ENCODE measurements at places on chromosomes 2 and 18. TPM values are rescaled to one million over a fixed set of nuclear protein-coding genes. Genes with fewer than 3 reads are reported as not detected.
A peak's percentile ranks its signal among the peaks of the same experiment; 100 is the strongest.

- DNase-seq = no peak
Measured at GRCh38 chr2:124534028-124534427, 508.9 kb downstream of the CNTNAP5 start.

DNA sequence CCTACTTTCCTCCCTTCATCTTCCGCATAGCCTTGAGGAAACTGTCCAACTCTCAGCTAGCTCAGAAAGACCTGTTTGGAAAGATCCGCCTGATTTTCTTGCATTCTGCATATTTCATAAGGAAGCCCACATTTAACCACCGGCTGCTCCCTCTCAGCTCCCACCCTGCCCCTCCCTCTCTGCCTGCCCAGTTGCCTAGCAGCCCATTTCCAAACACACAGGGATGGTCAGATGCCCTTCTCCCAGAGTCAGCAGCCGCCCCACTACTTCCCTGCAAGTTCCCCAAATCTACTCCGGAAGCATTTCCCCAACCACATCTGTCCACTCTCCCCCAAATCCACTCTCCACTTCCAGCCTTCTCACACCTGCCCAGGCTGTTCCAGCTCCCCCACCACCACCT lies 96.0 kb downstream of the TNS1 start:
- DNase-seq = no peak

DNA sequence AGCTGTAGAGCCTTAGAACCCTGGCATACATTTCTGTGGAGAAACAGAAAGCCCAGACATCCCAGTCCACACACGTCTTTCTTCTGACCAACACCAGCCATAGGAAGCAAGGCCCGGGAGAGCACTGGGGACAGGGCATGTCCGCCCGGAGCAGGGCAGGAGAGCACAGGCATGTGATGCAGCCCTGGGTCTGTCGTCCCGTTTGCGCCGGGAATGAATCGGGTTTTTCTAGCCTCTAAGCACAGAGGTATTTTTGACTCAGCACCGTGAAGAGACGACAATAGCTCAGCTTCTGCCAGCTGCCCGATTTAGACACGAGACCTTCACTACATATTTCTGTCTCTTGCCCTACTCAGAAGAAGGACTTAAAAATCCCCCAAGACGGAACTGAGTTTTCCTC lies 7.3 kb upstream of the AMMECR1L start:
- no peak for DNase-seq

DNA sequence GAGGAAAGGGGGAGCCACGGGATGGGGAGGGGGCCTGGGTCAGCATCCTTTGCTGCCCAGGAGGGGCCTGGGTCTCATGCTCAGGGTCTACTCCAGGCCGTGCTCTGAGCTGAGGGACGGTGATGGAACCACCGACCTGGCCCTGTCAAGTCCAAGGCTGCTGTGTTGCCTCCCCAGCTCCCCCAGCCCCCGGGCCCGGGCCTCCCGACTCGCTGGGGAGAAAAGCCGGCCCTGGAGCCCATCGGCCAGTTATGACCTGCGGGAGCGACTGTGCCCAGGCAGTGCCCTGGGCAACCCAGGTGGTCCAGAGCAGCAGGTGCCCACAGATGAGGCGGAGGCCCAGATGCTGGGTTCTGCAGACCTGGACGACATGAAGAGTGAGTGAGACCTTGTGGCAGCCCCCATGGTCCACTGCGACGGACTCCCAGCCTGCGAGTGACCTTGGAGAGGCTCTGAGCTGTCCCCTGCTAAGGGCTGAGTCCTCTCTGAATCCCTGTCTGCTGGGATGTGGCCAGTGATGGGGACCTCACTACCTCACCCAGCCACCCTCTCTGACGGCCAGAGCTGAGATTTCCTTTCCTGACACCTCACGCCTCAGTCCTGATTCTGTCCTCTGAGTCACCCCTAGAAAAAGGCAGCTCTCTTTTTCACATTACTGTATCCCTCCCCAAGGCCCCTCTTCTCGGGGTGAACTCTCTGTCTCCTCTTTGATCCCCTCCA lies 2.7 kb downstream of the SLC4A3 start:
- peak; percentile 25 for DNase-seq

RSAD2 gene
- 157 TPM for total RNA-seq

- peak; percentile 49 for DNase-seq
Measured at GRCh38 chr2:70367722-70368323, 66.0 kb upstream of the FAM136A start.

DNA sequence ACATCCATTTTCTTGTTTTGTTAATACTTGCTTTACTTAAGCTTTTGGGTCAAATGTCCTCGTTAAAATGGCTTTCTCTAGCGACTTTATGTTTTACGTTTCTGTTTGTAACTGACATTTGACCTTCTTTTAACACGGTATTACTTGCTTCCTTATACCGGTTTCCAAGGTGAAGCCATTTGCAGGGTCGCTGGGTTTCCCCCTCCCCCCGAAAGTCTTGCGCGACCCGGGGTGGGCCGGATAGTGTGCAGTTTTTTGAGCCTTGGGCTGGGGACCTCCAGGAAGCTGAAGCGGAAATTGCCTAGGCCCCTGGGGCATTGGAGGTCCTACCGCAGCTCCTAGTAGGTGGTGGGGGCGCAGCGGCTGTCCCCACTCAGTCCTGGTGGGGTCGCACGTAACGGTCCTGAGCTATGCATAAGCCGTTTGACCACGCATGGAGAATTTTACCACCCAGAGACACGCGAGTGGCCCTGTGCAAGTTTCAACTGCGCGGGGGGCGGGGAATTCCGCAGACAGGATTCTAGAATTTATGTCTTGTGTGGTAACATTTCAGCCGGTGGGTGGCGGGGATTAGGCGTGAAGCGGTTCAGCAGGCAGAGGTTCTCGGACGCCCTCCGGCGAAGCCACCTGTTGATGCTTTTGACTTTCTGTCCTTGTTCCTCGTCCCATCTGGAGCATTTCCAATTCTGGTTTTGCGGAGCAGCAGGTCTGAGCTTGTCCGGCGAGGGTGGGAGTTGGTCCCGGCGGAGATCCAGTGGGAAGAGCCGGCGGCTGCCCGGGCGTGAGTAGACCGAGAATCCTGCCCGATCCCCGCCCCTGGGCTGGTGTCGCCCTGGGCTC lies 2.4 kb downstream of the CFLAR start:
- peak; percentile 89 for DNase-seq

DNA sequence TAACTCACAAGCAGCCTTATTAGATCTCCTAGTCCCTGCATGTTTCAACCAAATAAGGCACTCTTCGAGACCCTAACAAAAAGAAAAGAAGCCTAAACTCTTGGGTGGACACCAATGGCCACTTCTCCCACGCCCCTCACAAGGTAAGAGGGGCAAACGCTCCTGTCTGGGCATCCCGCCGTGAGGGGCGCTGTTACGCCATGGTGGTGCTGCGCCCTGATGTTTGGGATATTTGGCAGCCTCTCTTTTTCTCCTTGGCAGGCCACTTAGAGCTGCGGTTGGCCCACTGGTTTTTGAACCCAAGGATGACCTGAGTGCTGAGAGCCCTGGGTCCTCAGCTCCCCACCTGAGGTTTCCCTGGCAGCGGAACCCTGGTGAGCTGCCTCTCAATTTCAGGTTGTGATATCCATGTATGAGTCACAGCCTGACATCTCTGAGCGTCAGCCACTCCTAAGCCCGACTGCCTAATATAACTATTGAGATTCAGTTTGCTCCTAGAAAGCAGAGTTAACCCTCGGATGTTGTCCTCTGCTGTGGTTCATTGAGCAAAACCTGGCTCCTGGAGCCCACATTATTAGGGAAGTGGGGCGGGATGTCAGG lies 103.3 kb downstream of the COL6A3 start:
- DNase-seq = no peak

DNA sequence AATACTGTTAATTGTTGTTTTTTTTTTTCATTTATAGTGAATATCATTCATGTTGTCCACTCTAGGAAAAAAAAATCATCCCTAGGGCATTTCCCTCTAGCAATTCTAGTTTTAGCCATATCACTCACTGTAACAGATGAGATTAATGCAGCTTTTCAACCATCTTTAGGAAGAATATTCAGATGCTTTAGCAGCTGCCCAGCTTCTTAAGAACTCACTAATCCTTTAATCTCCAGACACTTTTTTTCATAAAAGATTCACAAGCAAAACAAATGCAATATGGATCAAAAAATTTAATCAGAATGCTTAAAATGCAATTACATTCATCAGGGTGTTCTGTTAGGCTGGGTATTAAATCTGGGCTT lies 692.6 kb downstream of the ERBB4 start:
- DNase-seq = no peak

DNA sequence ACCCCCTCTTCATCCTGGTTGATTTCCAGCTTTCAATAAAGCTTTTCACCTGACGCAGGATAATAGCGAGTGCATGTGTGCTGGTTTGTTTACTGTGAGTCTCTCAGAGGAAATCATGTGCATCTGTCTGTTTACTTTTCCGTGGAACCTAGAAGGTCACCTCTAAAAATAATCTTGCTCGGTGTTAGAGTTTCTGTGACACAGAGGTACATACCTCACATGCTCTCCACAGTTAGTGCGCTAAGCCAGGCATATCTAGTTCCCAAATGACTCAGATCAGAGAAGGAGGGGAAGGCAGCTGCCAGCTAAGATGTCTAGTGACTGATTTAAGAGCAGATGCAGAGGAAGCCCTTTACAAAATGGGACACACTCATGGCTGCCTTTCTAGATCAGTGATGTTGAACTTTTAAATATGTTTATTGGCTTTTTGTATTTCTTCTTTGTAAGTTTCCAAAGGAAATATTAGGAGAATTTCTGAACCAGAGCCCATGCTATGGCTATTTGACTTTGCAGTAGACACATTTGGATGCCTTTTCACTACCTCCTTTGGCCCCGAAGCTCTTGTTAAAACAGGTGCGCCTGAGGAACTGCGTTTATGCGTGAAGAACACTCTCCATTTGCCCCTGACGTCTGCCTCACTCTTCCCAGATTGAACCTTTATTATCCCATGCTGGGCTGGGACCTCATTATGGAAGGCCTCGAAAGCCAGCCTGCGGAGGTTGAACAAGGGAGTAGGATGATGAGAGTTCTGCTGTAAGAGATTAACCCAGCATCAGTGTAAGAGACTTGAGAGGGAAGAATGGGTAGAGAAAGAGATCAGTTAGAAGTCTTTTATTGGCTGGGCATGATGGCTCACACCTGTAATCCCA lies 145.6 kb downstream of the FAM161A start:
- peak; percentile 79 for DNase-seq

GRCh38 chr2:43127941-43128558 lies 98.4 kb downstream of the ZFP36L2 start:
- DNase-seq = no peak

DNA sequence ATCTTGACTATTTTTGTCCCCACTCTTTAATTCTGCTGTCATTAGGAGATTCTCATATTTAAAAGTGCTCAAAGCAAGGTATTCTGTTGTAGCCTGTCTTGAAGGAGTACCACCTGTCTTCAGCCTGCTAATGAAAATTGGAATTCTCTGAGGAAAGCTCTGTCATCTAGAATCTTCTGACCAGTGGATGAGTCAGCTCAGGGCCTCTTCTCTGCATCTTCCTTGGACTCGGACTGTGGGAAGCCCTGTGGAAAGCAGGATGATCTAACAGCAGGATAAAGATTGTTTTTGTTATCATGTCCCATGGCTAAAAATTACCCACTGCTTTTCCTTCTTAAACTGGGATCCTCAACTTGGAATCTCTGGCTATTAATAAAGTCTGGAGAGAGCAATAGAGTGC lies 18.7 kb upstream of the TMEM200C start:
- no peak for DNase-seq

- DNase-seq = no peak
Measured at GRCh38 chr18:2687390-2688001, 32.0 kb downstream of the SMCHD1 start.

CD207 gene
- not detected for total RNA-seq

C2orf78 gene
- not detected for total RNA-seq

DNA sequence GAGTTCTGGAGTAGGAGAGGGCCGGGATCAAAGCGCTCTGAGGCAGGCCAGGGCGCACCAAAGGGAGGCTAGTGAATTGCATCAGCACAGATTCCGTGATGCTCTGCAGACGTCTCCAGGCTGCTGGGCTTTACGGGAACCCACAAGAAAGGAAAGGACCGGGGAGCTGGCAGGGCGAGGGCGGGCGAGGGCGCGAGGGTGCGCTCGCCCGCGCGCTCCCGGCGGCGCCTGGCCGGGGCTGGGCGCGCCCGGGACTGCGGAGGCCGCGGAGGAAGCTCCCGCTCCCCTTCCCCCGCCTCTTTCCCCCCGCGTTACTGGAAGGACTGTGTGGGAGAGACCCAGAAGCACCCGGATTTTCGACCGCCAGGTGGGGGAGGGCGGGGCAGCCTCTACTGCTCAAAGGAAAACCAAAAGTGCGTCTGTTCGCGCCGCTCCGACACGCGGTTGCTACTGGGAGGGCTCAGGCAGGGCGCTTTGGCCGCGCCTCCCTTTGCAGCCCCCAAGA lies 2.4 kb upstream of the FOSL2 start:
- DNase-seq = peak; percentile 92

PSMA8 gene
- 0.15 TPM for total RNA-seq

DNA sequence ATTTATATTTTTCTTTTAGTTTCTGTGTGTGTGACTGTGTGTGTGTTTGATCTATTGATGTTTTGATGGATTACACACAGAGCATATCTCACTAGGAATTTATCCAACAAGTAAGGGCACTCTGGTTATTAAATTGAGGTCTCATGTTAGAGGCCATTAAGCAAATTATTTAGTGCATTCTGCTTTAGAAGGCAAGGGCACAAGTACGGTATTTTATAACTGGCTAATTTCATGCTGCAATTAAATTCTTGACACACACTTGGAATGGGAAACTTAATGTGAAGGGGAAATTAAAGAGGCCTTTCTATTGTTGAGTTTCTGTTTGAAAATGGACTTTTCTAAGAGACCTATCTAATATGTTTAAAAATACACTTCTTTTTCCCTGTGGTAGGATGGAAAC lies 25.8 kb downstream of the NYAP2 start:
- no peak for DNase-seq

GPR39 gene
- 8.2 TPM for total RNA-seq

DNA sequence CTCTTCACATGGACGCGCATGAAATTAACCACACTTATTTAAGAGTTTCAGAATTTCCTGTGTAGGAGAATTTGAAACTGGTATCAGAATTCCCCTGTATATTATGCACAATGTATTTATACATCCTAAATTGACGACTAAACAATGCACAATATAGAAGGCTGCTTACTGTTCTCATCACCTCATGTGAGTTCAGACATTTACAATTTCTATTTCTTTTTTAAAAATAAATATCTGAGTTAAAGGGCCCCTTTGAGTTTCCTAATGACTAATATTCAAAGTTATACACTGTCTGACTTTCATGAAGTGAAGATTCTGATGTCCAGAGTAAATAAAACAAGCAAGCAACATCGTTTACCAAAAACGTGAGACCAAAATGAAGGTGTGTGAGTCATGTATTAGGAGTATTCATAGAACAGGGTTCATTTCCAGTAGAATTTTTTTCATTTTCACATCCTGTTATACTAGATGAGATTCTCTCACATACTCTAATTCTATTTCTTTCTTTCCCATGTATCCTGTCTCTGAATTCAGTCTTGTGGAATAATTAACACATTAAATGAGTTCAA lies 406.2 kb downstream of the NUP35 start:
- DNase-seq = no peak

GRCh38 chr18:71250191-71250590 lies 961.3 kb downstream of the SOCS6 start:
- no peak for DNase-seq
